Activated naive CD4-positive, alpha-beta T cell treated with anti-CD3 and anti-CD28 coated beads for 36 hours (primary cell): ENCODE measurements at places on chromosomes 2 and 18.
A peak's percentile ranks its signal among the peaks of the same experiment; 100 is the strongest.

DNA sequence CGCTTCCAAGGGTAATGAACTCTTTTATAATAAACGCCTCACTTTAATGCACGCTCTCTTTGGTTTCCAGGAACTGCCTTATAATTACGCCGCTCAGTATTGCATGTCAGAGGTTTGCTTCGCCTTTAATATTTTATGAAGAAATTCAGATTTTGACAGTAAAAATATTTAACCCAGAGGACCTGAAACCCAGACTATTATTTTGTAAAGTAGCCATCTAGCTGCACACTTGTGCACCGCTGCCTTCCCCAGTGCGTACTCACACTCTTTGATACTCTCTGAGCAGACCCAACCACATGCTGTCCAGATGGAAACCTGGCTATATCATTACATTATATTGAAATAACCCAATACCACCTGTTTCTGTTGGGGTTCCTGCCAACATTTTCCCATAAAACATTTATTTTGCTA lies 270.1 kb downstream of the C1D start:
- no peak for DNase-seq

DNA sequence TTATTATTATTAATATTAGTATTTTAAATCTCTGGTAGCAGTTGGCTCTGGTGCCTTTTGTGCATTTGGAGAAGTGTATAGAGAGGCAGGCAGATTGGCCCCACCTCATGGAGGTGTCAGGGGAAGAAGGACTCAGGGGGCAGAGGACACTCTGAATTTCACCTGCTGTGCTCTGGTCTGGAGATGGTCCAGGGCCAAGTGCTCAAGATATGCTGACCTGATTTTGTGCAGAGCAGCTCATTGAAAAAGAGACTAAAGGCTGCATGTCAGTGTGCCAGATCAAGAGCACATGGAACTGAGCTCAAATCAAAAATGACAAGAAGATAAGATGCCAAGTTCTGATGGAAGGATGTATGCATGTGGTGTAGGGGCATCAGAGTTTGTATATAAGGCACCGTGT lies 323.6 kb upstream of the TNP1 start:
- no peak for DNase-seq

GRCh38 chr2:219997341-219997851 lies 370.0 kb downstream of the SLC4A3 start:
- DNase-seq, result peak; percentile 44

DNA sequence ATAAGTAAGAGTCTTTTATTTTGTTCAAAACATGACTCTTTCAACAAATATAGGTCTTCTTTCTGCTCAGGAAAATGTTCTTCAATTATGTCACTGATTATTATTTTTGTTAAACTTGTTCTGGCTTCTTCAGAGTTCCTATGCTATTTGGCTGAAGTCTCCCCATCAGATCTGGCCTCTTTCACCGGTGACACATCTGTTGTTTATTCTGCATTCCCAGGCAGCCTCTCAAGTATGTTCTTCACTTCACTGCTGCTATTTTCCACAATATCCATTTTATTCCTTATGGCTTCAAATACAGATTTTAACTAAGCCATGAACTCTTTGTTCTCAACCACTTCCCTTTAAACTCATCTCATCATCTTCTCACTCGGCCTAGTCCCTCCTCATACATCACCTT lies 45.7 kb downstream of the HDAC4 start:
- no peak for DNase-seq
